ENCODE measurements at places on chromosomes 5 and 9.
A peak's percentile ranks its signal among the peaks of the same experiment; 100 is the strongest.

DNA sequence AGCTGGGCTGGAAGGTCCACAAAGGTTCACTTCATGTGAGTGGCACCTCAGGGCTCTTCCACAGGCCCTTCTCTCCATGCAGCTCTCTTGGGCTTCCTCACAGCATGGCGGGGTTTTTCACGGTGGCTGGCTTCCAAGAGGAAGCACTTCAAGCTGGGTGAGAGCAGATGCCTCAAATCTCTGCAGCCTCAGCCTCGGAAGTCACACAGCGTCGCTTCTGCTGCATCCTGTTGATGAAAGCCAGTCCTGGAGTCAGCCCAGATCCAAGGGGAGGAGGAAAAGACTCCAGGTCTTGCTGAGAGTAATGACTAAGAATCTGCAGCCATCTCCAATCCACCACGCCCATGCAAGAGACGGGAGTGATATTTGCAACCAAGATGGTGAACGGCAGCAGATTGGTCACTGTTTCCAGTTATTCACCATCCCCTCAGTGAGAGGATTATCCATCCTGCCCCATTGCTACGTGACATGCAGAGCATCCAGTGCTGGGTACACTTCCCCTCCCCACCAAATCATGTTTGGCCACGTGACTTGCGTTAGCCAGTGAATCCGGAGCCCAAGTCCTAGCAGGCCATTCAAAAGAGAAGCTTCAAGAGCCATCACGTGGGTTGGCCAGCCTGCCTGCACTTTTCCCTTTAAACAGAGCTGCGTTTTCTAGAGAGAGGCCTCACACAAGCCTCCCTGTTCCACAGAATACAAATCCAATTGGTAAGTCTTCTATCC is 173.9 kb downstream of the C9orf50 start:
- no peak for DNase-seq

GRCh38 chr5:150948539-150948938 is 43.8 kb upstream of the ZNF300 start:
- DNase-seq, result no peak

GRCh38 chr9:20507431-20507830 is 114.9 kb downstream of the MLLT3 start:
- DNase-seq, result no peak

DNA sequence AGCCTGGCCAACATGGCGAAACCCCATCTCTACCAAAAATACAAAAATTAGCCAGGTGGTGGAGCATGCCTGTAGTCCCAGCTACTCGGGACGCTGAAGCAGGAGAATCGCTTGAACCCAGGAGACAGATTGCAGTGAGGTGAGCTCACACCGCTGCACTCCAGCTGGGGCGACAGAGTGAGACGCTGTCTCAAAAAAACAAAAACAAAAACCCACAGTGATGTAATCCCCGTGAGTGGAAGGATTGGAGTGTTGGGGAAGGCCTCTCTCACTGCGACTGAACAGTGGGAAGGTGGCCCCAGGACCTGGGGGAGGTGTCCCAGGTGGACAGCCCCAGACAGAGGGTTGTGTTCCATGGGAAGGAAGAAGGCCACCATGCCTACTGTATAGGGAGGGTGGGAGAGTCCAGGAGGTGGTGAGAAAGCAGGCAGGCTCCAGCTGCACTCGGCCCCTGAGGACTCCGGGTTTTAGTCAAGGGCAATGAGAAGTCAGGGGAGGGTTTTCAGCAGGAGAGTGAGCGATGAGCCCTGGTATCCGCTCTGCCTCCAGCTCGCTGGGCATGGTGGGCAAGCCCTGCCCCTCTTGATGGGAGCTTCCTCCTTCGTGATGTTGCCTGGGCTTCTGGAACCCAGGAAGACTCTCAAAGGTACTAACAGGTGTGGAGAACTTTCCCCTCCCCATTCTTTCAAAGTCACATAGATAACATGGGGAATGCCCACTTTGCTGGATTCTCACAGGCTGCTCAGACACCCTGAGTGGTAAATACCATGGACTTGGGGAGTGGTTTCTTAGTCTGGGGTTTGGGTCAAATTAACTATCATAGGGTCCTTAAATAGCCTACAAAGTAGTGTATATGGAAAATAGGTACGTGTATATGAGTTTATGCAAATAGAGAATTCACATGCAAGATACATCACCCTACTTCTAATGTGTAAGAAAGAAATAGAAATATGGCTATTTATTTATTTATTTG is 74.7 kb downstream of the PPARGC1B start:
- DNase-seq, result no peak

DNA sequence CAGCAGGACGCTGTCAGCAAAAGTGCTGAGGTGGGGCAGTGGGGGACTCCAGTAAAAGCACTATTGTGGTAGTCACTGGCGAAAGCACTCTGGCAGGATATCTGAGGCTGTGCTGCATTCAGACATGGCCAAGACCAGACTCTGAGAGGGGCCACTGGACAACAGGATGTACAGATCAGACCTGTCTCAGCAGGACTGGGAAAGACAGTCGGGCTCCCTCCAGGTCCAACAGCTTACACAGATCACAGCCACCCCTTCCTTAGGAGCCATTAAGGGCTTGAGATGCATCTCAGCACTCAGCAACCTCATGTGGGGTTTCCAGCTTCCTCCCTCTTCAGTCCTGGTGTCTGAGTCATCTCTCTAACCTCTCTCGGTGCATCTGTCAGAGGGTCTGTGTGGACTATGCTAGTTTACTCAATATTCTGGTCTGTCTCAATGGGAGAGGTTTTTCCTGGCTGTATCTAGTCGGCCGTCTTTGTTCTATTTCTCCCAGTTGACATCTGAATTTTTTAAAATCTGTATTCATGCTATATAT is 154.5 kb downstream of the CWC27 start:
- DNase-seq, result no peak

GRCh38 chr9:135701959-135702721 is at the start of gene KCNT1:
Gene KCNT1, plus strand, starts transcription at chr9:135702185. Its CDS starts 74 bp downstream, at chr9:135702259.
- DNase-seq, result peak; percentile 89

GRCh38 chr9:131145245-131145644 is 19.9 kb downstream of the NUP214 start:
- no peak for DNase-seq

DNA sequence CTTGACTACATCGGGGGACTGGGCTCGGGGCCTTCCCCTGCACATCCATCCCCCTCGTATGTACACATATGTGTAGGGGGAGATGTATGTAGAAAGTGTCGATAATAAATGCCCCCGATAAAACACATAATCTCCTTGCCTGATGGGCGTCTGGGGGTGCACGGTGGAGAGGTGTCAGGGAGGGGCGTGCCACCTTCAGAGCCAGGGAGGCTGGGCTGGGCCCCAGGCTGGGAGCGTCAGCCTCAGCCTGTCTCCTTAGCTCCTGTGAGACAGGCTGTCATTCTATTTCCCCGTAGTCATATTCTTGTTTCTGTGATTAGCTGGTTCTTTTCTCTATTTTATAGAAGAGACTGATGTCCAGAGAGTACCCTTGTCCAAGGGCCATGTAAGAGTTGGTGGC is 4.7 kb upstream of the RXRA start:
- no peak for DNase-seq

GRCh38 chr5:138641547-138642298 is 66.5 kb upstream of the HSPA9 start:
- DNase-seq, result peak; percentile 88

DNA sequence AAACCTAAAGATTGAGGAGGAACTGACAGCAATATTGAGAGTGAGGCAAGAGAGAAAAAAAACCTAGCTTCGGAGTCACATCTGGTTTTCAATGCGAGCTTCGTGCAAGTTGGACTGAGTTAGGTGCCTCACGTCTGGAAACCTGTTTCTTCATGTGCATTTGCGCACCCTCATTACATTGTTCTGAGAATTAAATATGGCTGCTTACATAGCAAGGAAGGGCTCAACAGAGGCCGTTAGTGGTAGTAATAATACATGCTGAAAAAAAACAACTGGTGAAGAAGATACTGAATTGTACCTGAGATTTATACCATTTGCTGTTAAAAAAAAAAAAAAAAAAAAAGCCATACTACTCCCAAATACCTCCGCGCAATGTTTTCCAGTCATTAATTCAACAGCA is 18.6 kb downstream of the DNAJA1 start:
- DNase-seq, result no peak

DNA sequence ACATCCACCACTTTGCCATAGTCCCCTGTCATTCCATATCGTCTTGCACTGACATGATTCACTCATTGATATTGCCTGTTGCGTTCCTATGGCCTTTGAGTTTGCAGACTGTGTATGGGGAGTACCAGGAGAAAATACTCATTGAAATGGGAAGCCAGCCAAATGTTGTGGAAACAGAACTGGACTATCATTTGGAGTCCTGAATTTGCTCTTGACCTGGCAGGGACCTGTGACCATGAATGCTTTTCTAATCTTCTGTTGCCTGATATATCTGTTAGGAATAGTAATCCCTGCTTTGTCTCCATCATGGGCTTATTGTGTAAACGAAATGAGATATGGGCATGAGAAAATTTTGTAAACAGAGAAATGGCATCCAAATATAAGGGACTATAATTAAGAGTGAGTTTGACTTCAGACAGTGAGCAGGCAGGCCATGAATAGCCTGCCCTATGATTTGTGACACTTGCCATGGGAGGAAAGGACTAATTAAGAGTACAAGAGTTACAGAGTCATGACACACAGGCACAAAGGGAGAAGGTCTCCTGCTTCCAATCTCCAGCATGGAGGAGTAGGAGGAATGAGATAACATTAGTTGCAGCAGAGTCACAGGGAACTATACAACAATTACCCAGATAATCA is 572.9 kb upstream of the SGCD start:
- DNase-seq, result no peak

DNA sequence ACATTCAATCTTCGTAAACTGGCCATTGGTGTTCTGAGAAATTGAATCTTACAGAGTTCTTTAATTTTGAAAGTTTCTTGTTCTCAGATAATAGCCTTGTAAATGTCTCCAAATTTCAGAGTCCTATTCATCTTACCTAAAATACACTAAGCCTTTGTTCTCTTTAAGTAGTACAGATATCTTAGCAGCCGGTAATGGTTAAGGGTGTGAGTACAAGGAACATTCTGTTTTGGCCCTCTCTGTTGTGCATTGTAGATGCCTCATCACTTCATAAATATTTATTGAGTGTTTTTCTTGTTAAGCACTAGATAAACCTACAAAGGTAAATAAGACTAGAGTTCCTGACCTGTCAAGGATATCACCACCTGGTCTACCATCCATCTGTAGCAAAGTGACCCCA is 35.2 kb downstream of the ZCCHC7 start:
- DNase-seq, result no peak

DNA sequence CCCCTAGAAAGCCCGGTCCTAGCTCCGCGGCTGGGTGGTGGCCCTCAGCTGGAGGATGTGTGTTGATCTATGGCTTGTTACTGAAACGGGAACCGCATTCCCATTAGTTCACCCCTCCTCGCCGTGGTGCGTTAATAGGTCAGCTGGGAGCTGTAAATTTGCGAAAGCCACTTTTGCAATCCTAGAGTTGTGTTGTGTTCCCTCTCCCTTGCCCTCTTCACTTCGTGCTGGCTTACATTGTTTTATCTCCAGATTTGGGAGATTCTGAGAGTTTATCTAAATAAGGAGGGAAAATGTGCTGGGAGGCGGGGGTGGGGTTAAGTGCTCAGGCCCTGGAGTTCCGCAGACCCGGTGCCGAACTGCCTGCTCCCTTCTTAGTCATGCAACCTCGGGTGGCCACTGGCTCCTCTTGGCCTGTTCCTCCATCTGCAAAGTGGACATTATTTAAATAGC is 62.8 kb downstream of the HMCN2 start:
- DNase-seq, result peak; percentile 58

- DNase-seq, result no peak
These were observed 8.5 kb downstream of the HMHB1 start for GRCh38 chr5:143820451-143820850.

GRCh38 chr9:97502222-97502983 is 937 bp downstream of the TMOD1 start:
- peak; percentile 8 for DNase-seq

GRCh38 chr9:93128715-93129224 is 5.3 kb downstream of the NINJ1 start:
- no peak for DNase-seq

GRCh38 chr5:147568710-147569406 is 59.0 kb upstream of the DPYSL3 start:
- DNase-seq, result no peak

DNA sequence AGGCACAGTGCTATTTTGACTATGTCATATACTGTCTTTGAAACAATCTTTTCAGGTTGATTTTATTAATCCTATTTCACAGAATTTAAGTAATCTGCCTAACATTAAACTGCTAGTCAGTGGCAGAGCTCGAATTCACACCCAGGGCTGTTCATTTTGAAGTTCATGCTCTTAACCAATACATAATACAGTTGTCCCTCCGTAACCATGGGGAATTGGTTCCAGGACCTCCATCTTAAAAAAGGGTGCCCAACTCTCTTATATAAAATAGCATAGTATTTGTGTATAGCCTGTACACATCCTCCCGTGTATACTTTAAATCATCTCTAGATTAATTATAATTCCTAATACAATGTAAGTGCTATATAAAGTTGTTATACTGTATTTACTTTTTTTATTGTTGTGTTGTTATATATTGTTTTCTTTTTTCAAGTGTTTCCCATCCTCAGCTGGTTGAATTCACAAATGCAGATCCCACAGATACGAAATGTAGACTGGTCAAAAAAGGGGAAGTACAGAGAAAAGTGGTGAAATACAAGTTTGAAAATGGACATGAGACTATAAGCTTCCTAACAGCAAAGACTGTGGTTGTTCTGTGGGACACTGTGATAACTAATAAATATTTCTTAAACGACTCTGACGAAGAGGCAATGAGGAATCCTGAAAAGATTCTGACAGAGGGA is 18.3 kb downstream of the RFX3 start:
- DNase-seq, result no peak

DNA sequence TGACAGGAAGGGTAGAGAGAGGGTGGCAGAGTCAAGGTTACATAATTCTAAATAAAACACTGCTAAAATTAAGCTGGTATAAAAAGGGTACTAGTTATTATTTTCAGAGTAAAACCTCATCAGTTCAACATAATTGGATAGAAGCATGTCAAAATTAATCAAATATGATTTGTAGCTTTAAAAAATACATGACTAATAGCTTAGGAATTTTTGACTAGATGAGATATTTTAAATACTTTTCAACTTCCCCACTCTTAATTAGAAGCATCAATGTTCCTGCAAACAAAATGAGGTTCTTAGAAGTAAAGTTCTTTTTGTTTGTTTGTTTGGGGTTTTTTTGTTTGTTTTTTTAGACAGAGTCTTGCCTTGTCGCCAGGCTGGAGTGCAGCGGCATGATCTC is 29.1 kb downstream of the HTR4 start:
- no peak for DNase-seq

- DNase-seq, result no peak
These were observed 1.6 kb upstream of the ENHO start for GRCh38 chr9:34524349-34524748.
